KG1 (cell line): ENCODE measurements at places on chromosomes 4 and X.

DNA sequence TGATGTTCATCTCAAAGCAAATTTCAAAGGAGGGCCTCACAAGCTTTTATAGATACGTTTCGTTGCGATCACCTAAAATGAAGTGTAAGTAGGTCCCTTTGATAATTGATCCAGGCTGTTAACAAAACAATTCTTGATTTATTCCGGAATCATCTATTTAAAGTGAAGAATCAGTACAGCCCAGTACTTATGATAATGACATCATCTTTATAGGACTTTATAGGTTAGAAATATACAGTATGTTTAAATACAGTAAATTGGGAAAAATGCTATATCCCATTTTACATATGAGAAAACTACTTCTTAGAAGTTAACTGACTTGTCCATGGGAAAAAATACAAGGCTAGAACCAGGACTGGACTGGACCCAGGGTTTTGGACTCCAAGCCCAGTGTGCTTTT is 3.7 kb downstream of the PTCHD1 start:
- no peak for DNase-seq

DNA sequence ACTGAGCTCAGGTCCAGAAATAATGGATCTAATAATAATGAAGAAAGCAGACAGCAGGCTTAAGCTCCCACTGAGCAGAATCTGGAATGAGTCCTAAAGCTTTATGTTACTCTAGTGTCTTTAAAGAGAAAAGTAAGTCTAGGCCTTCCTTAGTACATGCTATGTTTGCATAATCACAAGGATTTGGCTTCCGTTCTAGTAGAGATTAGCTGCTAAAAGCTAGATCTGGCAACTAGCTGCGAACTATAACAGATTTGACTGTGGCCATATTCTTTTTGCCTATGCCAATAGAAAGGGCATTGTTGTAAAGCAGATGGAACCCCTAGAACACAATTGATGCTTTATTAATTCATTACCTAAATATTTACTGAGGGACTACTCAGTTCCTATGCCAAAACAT is 19.0 kb downstream of the COX7B2 start:
- no peak for DNase-seq

DNA sequence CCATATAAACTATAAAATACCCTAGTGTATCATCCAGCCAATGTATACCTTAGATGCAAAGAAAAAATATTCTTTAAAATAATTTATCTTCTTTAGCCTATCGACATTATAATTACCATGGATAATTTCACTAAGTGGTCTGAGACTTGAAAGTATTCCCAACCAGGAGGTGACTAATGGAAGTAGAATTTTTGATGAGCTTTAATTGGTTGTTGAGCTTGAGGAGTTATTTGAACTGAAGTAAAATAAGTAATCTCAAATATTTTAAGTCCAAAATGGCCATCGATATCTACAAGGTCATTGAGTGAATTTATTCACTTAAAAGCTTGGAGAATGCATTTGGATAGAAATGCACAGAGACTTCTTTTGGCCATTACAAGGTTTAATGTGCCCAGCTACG is 436.2 kb downstream of the TLL1 start:
- no peak for DNase-seq

DNA sequence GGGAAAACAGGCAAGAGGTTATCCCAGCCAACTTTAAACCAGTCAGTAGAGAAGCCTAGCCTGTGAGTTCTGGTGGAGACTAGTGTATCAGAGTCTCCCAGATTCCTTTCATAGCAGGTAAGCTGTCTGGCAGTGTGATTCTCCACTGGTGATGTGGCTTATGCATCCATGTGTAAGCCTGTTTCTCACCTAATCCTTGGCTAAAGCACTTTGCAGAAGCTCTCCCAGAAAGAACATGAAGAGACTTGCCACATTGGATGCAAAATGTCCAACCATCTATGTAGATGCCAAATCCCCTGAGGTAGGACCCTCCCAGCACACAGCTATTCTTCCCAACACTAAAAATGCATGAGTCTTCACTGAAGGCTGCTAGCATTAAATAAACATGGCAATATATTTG is 111.7 kb downstream of the CHRNA9 start:
- DNase-seq: no peak

DNA sequence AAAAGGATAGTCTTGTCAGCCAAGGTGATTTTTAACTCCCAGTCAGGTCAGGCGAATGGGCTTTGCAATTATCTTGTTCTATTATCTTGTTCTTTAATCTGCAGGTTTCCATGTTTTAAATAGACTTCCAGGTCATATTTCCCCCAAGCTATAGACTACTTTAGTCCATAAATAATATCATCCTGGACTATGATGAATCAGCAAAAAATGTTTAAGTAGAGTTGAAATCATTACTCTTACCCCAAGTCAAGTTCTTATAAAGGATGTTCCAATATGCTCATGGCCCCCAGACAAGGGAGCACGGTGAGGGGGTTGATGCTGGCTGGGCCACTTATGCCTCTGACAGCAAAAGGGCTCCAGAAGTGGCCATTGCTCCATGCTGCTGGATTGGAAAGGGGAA is 75.1 kb downstream of the SLC2A9 start:
- no peak for DNase-seq

DNA sequence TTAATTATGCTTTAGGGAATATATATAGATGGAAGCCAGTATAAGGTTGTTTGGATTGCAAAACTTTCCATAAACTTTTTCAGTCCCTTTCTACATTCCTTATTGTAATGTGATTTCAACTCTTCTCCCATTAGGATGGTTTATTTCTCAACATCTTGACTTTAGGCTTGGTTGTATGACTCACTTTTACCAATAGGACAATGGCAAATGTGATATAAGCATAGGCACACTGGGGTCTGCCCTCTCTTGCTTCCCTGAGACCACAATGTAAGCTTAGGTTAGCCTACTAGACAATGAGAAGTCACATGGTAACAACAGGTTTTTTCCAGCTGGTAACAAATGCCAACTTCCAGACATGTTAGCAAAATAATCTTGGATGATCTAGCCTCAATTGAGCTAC is 163.3 kb upstream of the RBPJ start:
- no peak for DNase-seq

DNA sequence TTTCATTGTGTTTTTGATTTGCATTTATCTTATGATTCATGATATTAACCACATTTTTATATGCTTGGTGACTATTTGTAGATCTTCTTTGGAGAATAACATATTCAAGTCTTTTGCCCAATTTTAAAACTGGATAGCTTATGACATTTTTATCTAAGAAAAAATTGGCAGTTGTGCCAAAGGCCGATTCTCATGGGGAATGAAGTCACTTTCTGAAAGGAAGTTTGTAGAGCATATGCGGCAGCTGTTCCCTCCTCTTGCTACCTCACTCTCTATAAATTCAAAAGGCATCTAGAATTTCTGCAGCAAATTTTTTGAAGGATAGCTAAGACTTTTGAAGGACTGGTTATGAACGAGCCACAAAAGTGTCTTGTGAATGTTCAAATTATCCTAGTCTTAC is 2353.5 kb downstream of the ARAP2 start:
- no peak for DNase-seq
